ENCODE measurements at places on chromosomes 4 and X.

DNA sequence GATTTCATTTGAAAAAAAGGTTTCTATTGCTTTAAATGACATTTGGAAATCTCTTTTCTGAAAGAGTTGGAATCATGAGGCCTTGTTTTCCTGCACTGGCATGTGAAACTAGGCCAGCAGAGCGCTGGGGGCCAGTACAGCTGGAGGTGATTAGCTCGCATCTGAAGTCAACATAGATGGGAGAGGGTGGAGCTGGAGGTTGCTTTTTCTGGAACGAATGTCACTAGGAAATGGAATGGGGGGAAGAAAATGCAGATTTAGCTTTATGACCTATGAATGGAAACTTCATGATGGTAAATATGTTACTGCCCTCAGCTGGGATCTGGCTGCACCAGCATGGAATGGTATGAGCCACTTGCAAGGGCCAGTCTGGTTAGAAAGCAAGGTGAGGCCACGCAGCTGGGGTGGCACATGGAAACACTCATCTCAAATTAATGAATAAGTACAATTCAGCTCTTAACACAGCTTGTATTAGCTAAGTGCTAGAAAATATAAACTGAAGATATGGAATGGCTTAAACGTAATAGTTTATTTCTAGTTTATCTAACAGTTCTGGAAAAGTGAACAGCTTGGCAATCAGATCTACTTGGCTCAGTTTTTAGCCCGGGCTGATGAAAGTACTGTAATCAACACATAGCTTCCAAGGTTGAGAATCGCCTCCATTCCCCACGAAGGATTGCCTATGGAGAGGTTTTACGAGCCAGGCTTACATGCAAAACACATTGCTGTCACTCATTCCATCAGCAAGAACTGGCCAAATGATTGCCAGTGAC lies 32.5 kb downstream of the SLC10A6 start:
- DNase-seq = no peak

DNA sequence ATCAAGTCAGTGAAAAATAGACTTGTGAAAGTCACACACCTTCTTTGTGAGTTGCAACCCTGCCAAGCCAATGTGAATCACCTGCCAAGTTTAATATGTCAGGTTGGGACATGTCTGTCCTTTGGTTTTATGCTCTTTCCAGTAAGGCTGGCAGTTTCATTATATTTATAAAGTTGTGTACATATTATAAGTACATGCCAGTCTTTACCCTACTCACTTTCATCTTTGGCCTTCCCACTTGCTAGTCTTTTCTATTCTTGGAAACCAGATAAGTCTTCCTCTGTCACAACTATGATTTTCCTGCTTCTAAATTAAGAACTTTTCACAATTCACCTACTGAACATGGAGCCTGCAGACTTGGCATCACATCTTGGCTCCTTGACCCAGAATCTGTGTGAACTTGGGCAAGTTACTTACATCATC lies 680.7 kb upstream of the BOD1L1 start:
- no peak for DNase-seq

DNA sequence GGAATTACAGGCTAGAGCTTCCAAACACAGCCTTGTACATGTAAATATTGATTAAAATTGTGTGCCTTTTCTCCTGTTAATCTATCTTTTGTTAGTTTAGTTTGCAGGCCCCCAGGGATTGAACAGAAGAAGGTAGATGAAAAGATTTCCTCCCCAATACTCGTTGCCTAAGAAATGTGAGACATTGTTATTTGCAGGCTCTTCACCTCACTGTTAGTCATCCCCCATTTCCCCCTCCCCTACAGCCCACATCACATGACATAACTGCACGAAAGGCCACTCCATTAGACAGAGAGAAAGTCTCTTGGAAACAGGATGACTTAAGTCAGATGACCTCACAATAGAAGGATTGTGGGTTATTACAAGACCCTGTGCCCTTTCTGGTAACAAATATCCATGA lies 13.3 kb upstream of the MID1 start:
- DNase-seq = no peak

GRCh38 chr4:5797866-5798265 lies 86.9 kb downstream of the EVC start:
- DNase-seq = no peak
